ENCODE measurements at places on chromosomes 6 and 20.

- DNase-seq: no peak
Observed at GRCh38 chr20:37415118-37416085, 69.5 kb downstream of the SRC start.

DNA sequence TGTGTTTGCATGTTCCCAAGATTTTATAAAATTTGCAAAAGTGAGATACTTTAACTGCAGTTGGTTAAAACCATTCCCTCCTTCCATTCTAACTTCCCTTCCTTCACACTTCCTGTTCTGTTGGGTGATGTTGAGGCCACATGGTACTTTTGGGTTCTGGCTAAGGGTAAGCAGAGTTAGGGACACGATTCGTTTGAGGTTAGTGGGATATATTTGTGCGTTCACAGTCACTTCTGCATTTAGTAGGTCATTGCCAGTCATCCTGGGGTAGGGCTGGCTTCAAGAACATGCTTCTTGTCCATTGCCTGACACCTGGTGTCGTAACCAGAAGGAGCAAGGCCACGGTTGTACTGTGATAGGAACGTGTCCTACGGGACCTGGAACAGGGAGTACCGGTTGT lies 340.1 kb downstream of the ZFAND3 start:
- no peak for DNase-seq

- DNase-seq: no peak
Observed at GRCh38 chr6:100913400-100914276, 32.5 kb upstream of the ASCC3 start.

GRCh38 chr20:26169506-26169905 lies 472.9 kb upstream of the ZNF337 start:
- no peak for DNase-seq

DNA sequence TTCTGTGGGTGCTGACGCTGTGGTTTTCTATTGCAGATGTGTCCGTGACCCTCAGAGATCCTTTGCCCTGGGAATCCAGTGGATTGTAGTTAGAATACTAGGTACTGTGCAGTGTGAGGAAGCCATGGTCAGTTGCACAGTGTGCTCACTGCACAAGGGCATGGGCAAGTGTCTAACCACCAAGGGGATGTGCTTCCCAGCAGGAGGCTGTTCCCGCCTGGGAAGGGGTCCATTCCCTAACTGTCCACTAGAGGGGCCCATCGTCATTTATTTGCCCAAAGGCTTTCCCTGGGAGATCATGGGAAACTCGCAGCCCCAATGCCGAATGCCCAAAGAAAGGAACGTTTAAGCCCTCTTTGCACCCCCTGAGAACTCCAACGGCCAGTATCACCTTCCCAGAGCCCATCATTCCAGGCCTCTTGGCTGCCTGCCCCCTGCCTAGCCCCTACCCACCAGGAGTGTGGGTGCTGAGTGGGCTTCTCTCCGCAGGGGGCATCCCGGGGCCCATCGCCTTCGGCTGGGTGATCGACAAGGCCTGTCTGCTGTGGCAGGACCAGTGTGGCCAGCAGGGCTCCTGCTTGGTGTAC lies 26.2 kb downstream of the SLCO4A1 start:
- peak; percentile 34 for DNase-seq

- no peak for DNase-seq
Observed at GRCh38 chr6:71107911-71108420, 151.1 kb upstream of the B3GAT2 start.

GRCh38 chr20:37071481-37071911 lies 24.3 kb downstream of the RBL1 start:
- DNase-seq: no peak

DNA sequence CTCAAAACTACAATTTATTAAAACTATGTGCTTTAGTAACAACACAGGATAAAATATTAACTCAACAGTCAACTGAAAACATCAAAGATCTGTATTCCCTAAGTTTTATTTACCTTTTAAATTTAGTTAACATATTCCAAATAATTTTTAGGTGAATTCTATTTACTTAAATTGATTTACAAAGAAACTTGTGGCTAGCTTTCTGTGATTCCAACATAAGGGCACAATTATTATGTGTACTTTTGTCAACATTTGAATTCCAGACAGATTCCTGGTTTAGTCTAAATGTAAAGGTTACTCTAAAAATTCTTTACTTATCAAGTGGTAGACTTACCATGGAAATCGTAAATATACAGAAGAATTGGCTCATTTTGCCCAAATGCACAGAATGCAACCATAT lies 70.7 kb downstream of the AHI1 start:
- no peak for DNase-seq

DNA sequence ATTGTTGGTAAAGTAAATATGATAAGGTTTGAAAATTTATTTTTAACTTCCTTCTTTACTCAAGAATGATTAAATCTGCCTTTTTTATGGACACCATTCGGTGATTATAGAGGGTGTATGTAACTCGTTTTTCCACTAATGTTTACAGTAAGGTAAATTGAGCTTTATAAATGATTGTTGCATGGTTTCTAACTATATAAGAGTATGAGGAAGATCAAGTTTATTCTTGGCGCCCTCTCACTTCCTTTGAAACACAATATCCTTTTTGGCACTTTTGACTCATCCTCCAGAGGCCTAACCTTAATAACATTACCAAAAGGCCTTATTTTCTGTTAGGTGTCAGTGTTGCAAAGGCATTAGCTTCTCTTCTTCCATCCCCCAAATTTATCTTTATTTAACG lies 41.8 kb upstream of the MTRF1L start:
- no peak for DNase-seq

All from effector memory CD8-positive, alpha-beta T cell (primary cell).